Smooth muscle cell of the brain vasculature (primary cell): ENCODE measurements at places on chromosomes 16 and 17.

DNA sequence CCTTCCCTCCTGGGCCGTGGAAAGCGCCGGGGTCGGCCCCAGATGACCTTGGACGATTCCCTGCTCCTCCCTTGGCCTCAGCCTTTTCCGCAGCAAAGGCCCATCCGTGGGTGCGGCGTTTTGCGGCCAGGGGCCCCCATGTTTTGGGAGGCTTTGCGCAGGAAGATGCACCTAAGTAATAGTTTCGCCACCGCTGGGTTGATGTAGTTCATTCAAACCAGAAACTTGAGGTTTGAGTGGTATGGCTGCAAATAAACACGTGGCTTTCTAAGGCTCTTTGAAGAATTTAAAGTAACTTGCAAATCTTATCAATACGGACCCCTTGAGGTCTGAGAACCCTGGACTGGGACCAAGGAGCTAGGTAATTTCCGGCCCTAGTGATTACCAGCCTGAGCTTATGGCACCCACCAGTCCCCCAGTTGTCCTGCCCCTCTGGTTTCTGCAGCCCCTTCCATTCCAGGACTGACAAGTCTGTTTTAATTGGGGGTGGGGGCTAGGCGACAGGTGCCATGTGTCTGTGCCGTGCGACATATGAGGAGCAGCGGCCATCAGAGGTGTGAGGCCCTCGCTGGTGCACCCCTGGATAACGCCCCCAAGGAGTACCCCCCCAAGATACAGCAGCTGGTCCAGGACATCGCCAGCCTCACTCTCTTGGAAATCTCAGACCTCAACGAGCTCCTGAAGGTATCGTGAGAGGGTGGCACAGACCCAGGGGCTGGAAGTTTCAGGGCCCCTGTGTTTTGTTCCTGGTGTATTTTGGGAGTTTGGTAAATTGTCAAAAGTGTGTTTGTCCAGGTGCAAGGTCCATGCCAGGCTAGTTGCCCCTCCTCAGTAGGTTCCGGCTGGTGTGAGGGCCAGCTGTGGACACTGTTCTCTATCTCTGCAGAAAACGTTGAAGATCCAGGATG, 834 bp downstream of the MRPL12 start:
- DNase-seq, result no peak

DNA sequence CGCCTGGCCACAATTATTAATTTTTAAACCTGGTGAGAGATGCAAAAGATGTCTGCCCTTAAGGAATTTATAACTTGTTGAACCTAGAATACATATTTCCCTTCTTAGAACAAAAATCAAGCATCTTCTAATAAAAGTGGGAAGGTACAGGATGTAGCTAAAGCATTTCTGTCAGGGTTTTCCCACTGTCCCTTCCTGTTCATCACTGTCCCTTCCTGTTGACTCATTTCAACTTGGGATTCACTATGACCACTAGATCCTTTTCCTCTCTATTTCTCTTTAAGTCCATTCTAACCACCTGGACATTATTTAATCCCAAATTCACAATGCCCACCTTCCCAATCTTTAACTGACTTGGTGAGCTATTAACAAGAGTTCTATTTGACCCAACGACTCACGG, 33.9 kb upstream of the CDRT4 start:
- DNase-seq, result no peak

DNA sequence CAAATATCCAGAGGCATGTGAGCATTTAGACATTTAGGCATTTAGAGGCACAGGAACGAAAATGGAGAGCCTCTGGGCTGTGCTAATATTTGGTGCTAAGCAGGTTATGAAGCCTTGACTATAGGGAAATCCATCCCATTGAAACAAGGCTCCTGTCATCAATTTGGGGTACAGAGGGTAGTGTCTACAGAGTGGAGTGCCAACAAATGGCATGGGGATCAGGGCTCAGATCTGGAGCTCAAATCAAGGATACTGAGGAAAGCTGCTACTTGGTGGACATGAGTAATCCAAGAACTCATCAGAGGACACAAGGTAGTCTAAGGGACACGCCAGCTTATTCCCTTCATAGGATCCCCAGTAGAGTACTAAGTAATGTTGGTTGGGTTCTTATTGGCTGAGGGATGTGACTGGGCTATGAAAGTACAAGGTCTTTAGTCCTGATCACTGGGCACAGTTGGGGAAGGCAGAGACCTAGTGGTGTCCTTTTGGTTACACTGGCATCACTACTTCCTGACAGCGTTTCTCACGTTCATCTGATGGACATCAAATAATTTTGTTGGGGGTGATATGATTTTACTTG, 5.2 kb downstream of the KRT10 start:
- DNase-seq, result no peak

- no peak for DNase-seq
Observed at GRCh38 chr17:50051082-50051576, 4.8 kb upstream of the ITGA3 start.

DNA sequence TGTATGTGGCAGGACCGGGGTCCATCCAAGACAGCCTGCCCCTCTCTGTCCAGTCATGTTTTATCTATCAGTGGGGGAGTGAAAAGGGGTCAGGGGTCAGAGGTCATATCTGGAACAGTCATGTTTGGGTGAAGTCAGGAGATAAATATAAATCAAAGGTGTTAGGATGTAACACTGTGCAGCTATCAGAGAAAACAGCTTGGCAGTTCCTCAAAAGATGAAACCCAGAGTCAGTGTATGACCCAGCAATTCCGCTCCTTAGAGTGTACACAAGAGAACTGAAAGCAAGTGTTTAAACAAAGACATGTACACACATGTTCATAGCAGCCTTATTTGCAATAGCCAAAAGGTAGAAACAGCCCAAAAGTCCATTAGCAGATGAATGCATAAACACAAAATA, 361.3 kb downstream of the FOXL1 start:
- DNase-seq, result no peak

DNA sequence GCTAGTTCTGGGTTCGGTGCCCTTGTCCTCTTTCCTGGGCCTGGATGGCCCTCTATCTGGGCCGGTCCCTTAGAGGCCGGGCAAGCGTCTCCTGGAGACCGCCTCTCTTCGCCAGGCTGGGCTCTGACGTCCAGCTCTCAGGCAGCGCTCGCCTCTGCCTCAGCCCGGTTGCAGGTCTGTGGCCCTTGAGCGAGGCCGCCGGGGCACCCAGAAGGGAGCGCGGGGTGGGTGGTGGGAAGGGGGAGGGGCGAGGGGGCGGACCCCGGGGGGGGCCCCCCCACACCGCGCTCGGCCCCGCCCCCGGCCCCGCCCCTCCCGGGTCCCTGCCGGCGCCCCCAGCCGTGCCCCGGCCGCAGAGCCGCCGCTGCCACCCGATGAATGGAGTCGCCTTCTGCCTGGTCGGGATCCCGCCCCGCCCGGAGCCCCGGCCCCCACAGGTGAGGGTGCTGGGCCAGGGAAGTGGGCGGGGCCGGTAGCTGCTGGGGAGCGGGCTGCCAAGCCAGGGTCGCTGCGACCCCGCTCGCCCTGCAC, at the start of gene ARHGAP23:
Gene ARHGAP23, plus strand, starts transcription at position 353 of the 531 bp plus-strand sequence. Its CDS starts 22 bp downstream, at position 375.
- DNase-seq, result no peak

- DNase-seq, result no peak
Observed at GRCh38 chr17:39870776-39871175, 2.8 kb downstream of the ZPBP2 start.

- DNase-seq, result no peak
Observed at GRCh38 chr17:7972131-7972785, 30.2 kb upstream of the GUCY2D start.

- no peak for DNase-seq
Observed at GRCh38 chr17:48357779-48358602, 72.0 kb downstream of the SKAP1 start.

- DNase-seq, result no peak
Observed at GRCh38 chr17:48262982-48263730, 155.6 kb downstream of the SNX11 start.

GRCh38 chr16:25063102-25063501, 47.9 kb upstream of the ARHGAP17 start:
- DNase-seq, result no peak

DNA sequence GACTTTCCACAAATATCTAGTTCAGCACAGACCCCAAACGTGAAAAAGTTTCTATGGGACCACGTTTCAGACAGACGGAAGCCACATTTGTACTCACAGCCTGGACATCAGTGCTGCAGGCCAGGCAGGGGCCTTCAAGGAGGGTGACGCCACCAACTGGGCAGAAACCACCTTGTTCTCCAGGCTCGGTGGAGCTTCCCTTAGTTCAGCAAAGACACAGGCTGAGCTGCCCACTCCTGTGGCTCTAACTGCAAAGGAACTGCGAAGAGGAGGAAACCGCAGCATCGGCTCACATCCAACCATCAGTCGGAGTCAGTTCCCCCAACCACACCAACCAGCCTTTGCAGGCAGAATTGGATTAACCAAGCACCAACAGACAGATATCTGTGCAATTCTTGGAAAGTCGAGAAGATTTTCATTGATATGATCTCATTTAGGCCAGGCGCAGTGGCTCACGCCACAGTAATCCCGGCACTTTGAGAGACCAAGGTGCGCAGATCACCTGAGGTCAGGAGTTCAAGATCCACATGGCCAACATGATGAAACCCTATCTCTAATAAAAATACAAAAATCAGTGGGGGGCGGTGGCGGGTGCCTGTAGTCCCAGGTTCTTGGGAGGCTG, 73.3 kb upstream of the CNEP1R1 start:
- no peak for DNase-seq

GRCh38 chr16:67287960-67288359, 8.6 kb downstream of the PLEKHG4 start:
- DNase-seq, result no peak

DNA sequence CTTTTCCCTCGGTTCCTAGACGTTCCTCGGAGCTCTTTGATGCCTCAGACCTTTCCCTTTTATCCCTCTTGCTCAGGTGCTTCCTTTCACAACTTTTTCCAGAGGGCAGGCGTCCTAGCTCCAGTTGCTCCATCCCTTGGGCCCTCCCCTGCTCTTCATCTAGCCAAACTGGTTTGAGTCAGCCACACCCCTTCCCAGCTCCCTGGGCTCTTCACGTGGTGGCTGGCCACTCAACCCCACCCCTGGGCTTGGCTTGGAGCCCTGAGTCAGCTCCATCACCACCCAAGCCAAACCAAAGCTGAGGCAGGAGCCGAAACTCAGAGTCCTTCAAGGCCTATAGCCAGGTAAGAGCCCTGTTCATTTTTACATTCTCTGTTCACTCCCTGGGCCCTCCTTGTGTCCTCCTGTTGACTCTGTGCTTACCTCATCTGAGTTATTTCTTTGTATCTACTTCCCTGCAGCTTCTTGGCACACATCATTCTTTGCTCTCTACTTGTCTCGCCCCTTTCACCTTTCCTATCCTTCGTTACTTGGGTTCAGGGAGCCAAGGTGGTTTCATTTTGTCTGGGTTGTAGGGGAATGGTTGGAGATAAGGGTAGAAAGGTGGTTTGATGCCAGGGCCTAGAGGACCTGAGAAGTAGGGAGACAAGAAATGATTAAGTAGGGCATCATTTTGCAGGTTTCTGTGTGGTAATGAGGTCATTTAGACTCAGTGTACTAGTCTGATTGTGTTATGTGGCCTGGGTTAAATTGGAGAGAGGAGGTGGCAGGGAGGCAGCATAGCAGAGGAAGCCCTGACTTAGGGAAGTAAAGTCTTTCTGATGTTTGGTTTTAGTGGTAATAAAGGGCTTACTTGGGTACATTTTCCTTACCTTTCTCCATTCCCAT, 7.6 kb upstream of the PHKG2 start:
- DNase-seq, result no peak

DNA sequence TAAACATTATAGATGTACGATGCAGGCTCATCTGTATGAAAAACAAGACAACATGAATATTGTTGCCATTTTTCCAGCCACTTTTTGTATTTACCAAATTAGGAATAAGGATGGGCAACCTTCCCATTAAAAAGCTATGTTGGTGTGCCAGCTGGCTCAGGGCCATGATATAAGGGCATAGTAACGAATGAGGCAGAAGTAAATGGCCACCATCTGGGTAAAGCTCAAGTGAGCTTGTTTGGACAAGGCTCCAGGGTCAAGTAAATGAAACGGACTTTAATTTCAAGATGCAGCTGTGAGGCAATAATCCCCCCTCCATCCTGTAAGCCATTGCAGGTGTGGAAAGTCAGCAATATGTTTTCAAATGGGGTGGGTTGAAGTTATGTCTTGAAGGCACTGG, 930.9 kb upstream of the CDH8 start:
- no peak for DNase-seq

GRCh38 chr17:58215685-58216084, 3.4 kb downstream of the MKS1 start:
- no peak for DNase-seq

DNA sequence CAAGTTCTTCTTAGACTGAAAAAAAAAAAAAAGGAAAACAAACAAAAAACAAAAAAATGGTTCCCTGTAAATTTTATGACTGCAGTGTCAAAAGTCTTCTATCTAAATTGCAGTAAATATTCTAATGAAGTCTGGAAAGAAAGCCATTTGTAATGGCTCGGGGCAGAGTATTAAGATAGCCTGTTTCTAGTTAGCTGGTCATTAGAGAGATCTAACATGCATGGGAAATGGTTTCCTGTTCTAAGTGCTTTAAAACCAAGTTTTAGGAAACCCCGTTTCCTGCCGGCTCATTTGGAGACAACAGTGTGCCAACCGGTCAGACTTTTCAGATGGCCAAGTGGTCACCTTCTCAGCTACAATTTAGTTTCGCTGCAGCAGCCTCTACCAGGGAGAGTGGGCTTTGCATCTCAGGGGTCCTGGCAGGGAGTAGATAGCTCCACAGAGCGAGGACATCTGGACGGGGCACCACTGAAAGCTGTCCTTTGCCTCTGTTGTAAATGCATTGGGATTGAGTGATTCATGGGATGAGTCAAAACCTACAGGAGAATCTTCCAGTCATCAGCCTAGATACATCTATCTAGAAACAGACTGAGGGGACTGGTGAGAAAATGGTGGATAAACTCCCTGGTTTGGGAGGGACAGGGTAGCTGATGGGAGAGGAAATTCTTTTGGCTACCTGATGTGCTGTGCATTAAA, 473.2 kb upstream of the SALL1 start:
- DNase-seq, result no peak

DNA sequence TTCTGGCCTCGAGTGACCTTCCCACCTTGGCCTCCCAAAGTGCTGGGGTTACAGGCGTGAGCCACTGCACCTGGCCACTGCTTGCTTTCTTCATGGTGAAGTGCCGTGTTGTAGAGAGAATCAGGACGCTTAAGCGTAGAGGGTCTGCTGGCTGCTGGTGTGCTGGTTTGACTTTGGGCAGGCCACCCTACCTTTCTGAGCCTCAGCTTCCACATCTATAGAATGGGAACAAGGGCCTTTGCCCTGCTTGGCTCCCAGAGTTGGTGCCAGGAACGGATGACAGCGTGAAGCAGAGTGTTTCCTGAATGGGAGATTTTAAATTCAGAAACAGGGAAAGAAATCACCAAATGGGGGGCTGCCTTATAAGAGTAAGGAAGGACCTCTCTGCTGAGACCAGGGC, 60.9 kb downstream of the NKD1 start:
- no peak for DNase-seq

- no peak for DNase-seq
Observed at GRCh38 chr16:27738596-27738995, 188.7 kb downstream of the KATNIP start.

- no peak for DNase-seq
Observed at GRCh38 chr17:75390982-75391381, 14.5 kb downstream of the GRB2 start.
